ENCODE measurements at places on chromosomes 11 and 22. TPM values are rescaled to one million over a fixed set of nuclear protein-coding genes. Genes with fewer than 3 reads are reported as not detected.

The KRTAP5-8 gene
- not detected for total RNA-seq

The NLRX1 gene
- 12.5 TPM for total RNA-seq

The CYTH4 gene
- total RNA-seq, result 0.76 TPM

The LRRC32 gene
- total RNA-seq, result 0.20 TPM

The MMP7 gene
- total RNA-seq, result 22.8 TPM

The TTC12 gene
- total RNA-seq, result 6.1 TPM

The PLAAT4 gene
- 1.8 TPM for total RNA-seq

The C22orf39 gene
- total RNA-seq, result 12.2 TPM

The SIK2 gene
- total RNA-seq, result 6.7 TPM

The SLC22A25 gene
- total RNA-seq, result not detected

The GGT1 gene
- total RNA-seq, result 62.1 TPM
